ENCODE measurements at places on chromosomes 1 and 21.

DNA sequence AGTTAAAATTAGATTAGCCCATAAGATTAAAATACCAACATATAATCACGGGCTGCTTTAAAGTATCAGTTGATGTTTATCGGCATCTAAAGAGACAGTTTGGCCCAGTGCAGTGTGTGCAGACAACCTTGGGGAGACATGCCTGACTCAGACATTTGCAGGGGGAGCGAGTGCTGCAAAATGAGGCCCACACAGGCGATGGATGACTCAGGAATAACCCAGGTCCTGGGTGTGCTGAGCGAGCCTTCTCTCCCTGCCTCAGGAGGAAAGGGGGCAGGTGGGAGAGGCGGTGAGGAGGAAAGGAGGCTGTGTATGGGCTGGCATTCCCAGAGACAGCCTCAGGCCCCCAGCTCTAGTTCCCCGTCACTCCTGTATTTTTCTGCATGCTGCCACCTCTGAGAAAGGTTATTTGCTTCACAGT is 9.0 kb downstream of the SLC9A1 start:
- DNase-seq = no peak

DNA sequence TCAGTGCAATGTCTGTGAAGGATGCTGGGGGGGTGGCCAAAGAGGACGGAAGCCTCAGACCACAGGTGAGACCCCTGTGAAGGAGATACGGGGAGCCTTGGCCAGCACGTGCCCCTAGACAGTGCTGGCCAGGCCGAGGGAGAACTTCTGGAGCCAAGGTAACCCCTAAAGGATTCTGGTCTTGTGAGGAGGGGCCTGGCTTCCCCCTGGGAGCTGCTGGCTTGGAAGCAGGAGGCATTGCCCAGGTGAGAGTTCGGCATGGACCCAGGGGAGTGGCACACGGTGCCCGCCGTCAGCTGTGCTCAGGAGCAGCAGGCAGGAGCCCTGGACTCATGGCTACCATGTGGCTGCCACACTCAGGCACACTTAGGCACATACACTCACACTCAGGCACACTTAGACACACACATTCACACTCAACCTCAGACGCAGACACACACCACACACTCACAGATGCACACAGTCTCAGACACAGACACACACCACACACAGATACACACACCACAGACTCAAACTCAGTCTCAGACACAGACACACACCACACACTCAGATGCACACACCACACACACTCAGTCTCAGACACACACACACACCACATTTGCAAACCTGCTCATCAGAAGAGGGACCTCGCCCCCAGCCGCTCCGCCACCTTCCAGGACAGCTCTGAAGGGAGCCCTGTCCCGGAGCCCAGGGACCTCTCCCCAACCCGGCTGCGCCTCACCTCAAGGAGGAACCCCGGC is 1.1 kb upstream of the COL6A2 start:
- no peak for DNase-seq

GRCh38 chr21:34182436-34182835 is 109.1 kb downstream of the MRPS6 start:
- DNase-seq = no peak

- DNase-seq = no peak
These were observed 3.5 kb downstream of the HPCA start for GRCh38 chr1:32889731-32890278.

GRCh38 chr1:212920896-212921295 is 29.4 kb upstream of the VASH2 start:
- no peak for DNase-seq

DNA sequence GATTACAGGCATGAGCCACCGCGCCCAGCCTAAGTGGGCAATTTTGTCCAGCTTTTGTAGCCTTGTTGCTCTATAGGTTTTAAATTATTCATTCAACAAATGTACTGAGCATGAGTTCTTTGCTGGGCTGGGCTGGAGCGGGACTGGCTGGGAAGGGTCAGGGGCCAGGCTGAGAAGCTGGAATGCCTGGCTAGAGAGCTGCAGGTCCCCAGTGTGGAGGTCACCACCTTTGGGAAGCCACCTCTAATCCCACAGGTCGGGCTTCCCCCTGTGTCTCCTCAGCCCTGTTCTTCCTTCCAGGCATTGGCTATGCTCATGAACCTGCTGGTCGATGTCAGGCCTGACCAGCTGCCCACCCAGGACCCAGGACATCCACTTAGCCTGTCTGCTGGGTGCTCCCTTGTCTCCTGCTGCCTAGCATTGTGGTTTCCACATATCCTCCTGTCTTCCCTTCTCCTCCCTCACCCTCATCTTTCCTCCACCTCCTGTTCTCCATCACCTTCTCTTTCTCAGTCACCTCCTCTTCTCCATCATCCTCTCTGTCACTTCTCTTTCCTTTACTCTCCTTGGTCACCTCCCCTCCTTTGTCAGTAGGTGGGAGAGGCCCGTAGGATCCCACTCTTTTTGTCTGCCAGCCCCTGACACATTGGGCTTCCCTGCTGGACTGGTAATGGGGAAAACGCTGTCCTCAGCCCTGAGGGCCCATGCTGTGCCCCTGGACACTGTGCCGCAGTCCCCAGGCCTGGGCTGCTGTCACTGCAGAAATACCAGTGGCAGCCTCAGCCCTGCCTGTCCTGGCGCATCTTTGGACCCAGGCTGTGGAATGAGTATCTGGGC is 23.8 kb downstream of the SERINC2 start:
- DNase-seq = no peak

- peak; percentile 84 for DNase-seq
These were observed 88.4 kb downstream of the SDCCAG8 start for GRCh38 chr1:243343970-243344937.

- no peak for DNase-seq
These were observed 82.1 kb upstream of the ARHGEF16 start for GRCh38 chr1:3372317-3372716.

GRCh38 chr21:15295875-15296274 is 231.1 kb upstream of the NRIP1 start:
- no peak for DNase-seq

GRCh38 chr1:112144733-112145426 is 155.4 kb upstream of the KCND3 start:
- DNase-seq = peak; percentile 67

DNA sequence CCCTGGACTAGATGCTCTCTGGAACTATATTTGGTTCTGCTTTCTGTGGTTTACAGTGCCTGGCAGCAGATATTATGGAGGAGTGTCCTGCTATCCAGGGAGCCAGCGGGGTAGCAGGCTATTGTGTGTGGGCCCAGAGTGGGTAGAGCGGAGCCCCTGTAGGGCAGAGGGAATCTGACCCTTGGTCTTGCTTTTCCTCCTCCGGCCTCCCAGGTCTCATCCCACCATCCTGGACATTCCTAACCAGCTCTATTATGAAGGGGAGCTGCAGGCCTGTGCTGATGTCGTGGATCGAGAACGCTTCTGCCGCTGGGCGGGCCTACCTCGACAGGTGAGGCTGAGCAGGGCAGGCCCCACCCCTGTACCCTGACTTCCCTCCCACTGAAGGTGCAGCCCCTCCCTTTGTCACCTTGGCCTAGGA is 9.1 kb downstream of the RHOC start:
- DNase-seq = no peak

- no peak for DNase-seq
These were observed 26.3 kb downstream of the DNASE2B start for GRCh38 chr1:84424513-84425149.

DNA sequence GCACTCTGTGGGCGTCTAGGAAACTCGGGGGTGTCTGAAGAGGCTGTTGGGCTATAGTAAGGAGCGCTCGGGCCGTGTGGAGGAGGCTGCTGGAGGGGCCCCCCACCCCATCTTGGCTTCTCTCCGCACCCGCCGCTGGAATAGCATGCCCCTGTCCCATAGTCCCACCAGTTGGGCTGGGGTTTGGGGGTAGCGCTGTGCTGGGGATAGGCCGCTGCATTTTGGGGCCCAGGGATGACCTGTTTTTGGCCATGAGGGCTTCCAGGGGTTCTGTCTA is 511 bp downstream of the EFNA3 start:
- no peak for DNase-seq

- no peak for DNase-seq
These were observed 635.7 kb downstream of the KIF26B start for GRCh38 chr1:245790441-245790840.

DNA sequence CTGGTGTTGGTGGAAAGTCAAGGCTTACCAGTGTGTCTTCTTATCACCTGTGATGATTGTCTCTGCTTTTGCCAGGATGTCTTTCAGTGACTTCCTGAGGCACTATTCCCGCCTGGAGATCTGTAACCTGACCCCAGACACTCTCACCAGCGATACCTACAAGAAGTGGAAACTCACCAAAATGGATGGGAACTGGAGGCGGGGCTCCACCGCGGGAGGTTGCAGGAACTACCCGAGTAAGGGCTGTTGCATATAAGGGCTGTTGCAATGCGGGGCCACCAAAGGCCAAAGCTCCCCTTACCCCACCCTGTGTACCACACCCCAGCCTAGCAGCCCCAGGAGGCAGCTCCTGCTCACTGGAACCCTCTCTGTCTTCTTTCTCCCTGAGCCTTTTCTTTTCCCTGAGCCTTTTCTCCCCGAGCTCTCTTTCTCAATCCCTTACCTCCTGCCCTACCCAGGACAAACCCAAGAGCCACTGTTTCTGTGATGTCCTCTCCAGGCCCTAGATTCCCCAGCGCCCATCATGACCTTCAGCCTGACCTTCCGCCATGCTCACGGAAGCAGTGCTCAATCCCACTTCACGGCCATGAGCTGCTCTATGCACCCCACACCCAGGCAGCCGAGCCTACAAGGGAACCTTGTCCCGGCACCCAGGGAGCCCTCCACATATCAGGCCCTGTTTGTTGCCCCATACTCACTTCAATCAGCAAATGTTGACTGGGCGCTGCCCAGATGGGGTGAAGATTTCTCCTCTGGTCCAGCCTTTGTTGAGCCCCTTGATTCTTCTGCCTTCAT is 40.6 kb downstream of the CAPN2 start:
- DNase-seq = no peak

DNA sequence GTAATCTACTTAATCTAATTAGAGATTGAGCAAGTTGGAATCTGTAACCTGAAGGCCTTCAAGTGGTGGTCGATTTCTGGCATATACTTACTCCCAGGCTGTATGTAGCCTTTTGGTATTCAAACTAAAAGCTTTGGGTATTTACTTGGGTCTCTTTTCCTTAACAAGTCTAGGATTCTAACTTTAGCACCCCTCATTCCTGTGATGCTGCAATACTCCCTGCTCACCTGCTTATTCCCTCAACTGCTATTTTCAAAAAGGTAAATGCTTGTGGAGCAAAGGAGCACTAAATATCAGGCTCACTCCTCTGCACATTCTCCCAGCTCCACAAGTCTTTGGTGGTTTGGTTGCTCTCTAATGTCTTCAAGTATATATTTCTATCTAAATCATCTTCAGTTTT is 68.0 kb upstream of the CYYR1 start:
- DNase-seq = no peak

DNA sequence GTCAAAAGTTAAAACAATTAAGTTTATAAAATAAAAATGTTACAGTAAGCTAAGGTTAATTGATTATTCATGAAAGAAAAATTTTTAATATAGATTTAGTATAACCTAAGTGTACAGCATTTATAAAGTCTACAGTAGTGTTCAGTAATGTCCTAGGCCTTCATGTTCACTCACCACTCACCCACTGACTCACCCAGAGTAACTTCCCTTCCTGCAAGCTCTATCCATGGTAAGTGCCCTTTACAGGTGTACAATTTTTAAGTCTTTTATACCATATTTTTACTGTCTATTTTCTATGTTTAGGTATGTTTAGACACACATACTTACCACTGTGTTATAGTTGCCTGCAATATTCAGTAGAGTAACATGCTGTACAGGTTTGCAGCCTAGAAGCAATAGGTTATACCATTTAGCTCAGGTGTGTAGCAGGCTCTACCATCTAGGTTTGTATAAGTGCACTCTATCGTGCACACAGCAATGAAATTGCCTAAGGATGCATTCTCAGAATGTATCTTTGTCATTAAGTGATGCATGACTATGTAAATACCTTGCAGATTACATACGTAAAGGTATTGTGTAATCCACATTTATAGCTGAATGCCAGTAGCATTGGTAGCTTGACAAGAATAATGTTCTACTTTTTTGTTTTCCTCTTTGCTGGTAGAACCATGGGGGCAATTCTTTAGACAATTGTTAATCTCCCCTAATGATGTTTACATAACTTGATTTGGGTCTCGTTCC is 35.7 kb upstream of the GPR88 start:
- no peak for DNase-seq

GRCh38 chr1:118185084-118185832 is at the start of gene SPAG17:
TSS of gene SPAG17 (minus strand) at chr1:118185228. CDS start at chr1:118185157, 71 bp downstream.
- peak; percentile 9 for DNase-seq

Measured in C1 segment of cervical spinal cord (tissue), 14 donors.